ENCODE measurements at places on chromosomes 3 and 15. TPM values are rescaled to one million over a fixed set of nuclear protein-coding genes. Genes with fewer than 3 reads are reported as not detected.

GRCh38 chr3:37995652-37996641 is 5.4 kb downstream of the VILL start:
- no peak for DNase-seq

DNA sequence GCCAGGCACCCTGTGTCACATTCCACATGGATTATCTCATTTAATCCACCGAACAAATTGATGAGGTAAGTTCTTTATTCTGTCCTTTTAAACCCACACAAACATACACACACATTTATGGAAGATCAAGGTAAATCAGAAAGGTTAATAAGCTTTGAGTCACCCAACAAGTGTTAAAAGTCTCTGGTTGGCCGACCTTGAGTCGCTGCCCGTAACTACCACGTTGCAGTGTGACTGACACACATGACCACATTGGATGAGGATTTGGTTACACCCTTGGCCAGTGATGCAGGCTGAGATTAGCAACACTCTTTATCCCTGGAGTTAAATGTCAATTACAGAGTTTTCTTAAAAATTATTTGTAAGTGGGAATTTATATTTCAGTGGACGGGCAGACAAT is 19.2 kb downstream of the FOXP1 start:
- no peak for DNase-seq

GRCh38 chr3:181558870-181559269 is 152.9 kb upstream of the SOX2 start:
- DNase-seq = no peak

DNA sequence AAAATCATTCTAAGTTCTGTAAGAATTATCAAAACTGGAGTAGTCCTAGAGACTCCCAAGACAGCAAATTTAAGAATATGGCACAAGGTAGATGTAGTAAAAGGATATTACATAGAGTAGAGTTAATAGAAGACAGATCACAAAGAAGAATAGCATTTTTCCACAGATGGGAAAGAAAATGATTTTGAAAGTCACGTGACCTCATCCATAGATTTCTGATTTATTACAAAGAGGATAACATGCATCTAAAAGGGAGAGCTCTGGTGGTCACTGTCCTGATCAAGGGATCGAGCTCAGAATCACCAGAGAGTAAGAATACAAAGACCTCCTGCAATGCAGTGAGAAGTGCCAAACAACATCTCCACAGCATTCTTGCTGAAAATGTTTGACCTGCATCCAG is 354.4 kb downstream of the TBL1XR1 start:
- DNase-seq = no peak

CILP gene
- not detected for total RNA-seq

ZNF860 gene
- total RNA-seq = not detected

DNA sequence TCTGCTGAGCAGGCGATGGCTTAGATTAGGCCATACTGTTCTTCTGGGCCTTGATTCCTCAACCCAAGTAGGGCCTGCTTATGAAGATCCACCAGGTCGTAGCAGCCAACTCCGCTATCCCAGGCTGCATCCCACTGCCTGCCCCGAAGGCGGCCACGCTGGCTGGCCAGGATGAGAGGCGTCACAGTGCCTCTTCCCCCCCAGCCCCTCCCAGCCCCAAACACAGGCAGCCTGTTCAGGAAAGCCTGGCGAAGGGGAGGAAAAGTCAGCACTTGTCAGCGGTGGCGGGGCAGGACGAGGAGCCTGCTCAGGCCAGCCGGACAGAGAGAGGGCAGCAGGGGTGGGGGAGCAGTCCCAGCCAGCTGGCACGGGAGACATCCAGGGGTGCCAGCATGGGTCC is 11.2 kb downstream of the PTH1R start:
- DNase-seq = no peak

ATP10A gene
- 1.7 TPM for total RNA-seq

- no peak for DNase-seq
Measured at GRCh38 chr3:59880717-59881116, 830.9 kb upstream of the CFAP20DC start.

- no peak for DNase-seq
Measured at GRCh38 chr3:17500618-17501017, 241.8 kb downstream of the TBC1D5 start.

GRCh38 chr3:115996420-115997108 is 373.3 kb downstream of the GAP43 start:
- DNase-seq = no peak

DNA sequence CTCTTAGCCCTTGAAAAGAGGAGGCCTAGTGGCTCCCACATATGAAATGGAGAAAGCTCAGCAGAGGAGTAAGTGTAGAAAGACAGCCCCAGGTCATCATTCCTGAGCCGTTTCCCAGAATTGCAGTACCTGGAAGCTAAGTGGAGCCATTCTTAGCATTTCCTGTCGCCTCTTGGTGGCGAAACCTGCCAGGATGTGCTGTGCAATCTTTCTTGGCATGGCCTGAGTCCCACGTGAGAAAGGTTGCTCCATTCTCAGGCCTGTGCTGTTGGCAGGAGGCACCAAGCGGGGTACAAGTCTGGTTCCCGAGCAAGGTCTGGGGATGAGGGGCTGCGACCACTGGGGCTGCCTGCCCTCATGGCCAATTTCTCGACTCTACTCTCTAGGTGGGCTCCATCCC is 207.2 kb upstream of the TPM1 start:
- no peak for DNase-seq

PCSK6 gene
- 0.13 TPM for total RNA-seq

- no peak for DNase-seq
Measured at GRCh38 chr15:85458764-85459163, 78.4 kb downstream of the AKAP13 start.

CCR5 gene
- total RNA-seq = not detected

GABRA5 gene
- total RNA-seq = 0.61 TPM

DNA sequence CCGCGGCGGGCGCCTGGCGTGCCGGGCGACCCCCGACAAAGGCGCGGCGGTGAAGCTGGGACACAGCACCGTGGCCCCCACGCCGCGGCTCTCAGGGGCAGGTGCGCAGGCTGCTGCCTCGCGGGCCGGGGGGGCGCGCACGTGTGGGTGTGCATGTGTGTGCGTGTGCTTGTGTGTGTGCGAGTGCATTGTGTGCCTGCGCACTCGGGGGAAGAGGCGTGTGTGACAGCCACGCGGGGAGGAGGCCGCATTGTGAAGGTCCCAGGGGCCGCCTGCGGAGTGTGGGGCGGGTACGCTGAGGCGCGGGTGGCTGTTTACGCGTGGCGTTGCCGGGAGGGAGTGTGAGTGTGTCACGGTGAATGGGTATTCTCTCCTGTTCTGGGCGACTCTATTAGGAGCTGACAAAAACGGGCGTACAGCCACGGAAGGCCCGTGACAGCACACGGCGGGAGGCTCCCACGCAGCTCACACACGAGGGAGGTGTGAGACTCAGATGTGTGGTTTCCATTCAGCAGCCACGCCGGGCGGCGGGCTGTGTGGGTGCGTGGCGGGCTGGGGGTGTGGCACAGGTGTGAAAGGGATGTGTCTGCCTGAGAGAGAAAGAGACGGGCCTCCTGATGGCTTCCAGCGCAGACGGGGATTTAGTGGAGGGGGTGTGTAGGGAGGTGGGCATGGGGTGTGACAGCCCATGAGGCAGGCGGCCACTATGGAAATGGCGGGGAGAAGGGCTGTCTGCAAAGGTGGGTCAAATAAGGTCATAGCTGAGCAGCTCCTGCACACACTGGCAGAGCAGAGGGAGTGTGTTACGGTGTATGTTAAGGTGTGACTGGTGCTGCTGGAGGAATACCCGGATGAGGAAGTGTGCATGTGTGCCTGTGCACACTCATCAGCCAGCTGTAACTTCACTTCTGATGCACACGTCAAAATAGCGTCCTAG is 750 bp downstream of the PODXL2 start:
- DNase-seq = no peak

LRRK1 gene
- 5.5 TPM for total RNA-seq

- peak; percentile 68 for DNase-seq
Measured at GRCh38 chr15:60758961-60759729, 280.2 kb upstream of the ICE2 start.

DNA sequence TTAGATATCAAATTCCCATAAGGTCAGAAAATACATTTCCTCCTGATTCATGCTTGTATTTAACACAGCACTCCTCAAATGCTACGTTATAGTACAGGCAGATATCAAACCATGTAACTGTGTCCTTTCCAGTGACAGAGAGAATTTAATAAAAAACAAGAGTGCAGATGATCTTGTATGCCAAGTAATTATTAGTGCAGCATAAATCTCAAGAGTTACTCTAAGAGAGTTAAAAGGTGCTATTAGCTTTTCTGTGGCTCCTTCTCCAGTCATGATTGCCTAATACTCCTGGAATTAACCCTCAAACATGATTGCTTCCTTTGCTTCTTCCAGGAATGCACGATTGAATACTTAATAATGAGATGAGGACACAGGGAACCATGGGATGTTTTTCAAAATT is 413.0 kb upstream of the DPH6 start:
- no peak for DNase-seq

GRCh38 chr3:58469096-58469495 is 22.8 kb upstream of the KCTD6 start:
- no peak for DNase-seq

DNA sequence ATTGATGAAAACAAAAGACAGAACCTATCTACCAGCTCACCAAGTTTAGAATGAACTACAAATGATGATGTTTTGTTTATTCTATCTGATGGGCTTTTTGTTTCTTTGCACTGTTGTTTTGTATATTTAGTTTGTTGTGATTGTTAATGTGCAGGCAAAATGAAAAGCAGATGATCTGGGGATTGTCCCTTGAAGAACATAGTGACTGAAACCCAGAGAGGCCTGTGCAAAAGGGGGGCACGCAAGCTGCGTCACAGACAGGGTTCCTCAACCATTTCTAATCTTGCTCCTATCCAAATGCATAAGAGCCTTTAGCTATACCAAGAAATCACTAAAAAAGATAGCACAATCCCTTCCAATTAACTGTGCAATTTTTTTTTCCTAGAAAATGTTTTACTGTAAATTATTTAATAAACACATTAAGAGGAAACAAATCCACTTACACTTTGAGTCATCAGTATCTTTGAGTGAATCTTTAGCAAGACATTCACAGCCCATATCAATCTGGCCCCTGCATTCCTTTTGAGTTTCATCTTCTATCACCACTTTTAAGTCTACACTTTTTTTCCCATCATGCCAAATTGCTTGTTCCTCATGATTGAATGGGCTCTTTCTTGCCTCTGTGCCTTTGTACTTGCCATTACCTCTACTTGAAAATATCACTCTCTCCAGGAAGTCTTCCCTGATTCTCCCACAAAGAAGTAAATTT is 220.3 kb downstream of the ATP8B4 start:
- DNase-seq = no peak

NEIL1 gene
- total RNA-seq = 1.5 TPM

GRCh38 chr15:95973566-95974256 is 356.8 kb upstream of the NR2F2 start:
- no peak for DNase-seq

DNA sequence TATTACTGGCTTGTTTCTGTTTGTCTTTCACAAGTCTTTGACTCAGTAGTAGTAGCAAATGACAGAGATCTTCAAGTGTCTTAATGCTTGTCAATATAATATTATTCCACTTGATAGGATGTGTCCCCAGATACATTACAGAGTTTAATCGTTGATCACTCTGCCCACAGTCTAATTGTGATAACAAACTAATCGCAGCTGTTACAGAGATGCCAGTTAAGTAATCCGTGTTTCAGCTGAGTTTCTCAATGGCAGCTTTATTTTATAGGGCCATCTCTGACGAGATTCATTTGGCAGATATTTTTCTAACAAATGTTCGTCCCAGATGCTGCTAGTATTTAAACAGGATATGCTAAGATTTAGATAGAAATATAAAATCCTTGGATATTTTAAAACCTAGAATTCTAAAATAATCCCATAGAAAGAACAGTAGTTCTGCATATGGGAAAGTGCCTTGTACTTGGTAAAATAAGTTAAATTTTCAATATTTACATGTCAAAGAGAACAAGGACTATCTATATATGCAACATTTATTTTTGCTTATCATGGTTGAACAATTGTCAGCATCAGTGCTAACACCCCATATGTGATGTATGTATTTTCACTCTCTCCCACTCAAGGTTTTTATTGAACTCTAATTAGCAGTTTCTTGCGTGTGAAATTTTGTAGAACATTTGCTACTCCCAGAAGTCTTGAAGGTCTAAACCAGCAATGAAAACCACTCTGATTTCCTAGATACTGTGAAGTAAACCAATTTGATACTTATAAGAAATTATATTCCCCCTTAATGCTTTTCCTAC is 185.5 kb downstream of the MBNL1 start:
- no peak for DNase-seq

- DNase-seq = peak; percentile 84
Measured at GRCh38 chr3:8658306-8659212, 14.0 kb upstream of the SSUH2 start.

GOLGA8N gene
- 1.4 TPM for total RNA-seq

DNA sequence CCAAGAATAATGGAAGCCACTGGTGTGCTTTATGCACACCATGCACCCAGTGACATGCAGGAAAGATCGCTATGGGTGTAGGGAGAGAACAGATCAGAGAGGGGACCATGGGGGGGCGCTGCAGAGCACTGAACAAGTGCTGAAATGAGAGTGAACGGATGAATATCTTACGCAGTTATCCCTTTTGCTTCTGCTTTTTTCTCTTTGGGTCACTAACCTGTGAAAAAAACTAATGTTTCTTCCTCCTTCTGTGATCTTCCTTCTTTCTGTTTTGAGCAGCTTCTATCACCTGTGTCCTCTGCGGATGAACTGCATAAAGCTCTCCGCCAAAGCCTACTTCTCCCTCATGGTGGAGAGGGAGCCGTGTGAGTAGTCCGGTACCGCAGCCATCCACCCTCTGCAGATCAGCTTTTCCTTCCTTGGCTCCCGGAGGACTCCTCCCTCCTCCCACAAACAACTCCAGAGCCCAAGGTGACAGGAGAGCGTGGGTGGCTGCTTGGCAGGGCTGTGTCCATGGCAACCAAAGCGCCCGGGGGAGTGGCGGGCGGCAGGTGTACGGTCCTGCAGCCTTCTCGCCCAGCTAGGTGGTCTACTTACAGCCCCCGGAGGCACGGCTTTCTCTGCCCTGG is 106.2 kb downstream of the DGKG start:
- DNase-seq = peak; percentile 65

- no peak for DNase-seq
Measured at GRCh38 chr15:73000293-73000692, 52.0 kb upstream of the NEO1 start.

DNA sequence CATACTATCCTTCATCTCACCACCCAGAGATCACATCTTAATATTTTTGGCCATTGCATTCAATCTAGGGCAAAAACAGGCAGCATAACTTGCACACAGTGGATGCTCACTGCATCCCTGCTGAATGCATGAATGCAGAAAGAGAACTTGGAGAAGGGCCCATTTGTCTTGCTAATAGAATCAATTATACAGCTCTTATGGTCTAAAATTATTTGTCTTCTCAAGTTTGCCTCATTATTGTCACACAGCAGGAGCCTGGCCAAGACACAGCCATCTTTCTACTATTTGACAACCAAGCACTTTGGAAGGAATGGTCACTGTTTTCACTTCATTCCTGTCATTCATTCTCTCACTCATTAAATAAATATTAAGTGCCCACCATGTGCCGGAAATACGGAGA is 1.2 kb upstream of the ARHGEF26 start:
- DNase-seq = no peak

DNA sequence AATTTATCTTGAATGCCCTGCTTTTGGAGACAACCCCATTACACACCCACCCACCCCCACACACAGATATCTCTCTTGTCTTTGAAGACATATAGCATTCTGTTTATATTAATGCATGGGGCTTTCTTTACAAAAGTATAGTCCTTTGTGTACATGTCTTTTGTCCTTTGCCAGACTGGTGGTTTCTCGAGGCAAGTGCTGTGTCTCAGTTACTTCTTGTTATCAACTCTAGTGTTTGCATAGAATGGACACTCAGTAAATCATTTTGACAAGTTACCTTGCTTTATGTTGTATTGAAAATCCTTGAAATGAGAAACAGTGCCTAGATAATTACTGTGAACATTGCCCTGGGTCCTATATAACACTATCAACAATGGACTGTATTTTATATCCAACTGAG is 33.9 kb downstream of the KBTBD8 start:
- no peak for DNase-seq
